ENCODE measurements at places on chromosomes 2 and 18. TPM values are rescaled to one million over a fixed set of nuclear protein-coding genes. Genes with fewer than 3 reads are reported as not detected.
A peak's percentile ranks its signal among the peaks of the same experiment; 100 is the strongest.

Gene OTOS
- not detected for total RNA-seq

Gene NT5C1B
- not detected for total RNA-seq

Gene PLEKHH2
- 4.5 TPM for total RNA-seq

Gene BUB1
- total RNA-seq = 52.8 TPM

Gene PKDCC
- 60.1 TPM for total RNA-seq

Gene KLF11
- total RNA-seq = 13.6 TPM

Gene IL1RL1
- total RNA-seq = not detected

Gene MEMO1
- total RNA-seq = 54.6 TPM

Gene ABCB11
- total RNA-seq = not detected

- DNase-seq = no peak
These were observed 39.4 kb downstream of the GORASP2 start for GRCh38 chr2:170968205-170969003.

DNA sequence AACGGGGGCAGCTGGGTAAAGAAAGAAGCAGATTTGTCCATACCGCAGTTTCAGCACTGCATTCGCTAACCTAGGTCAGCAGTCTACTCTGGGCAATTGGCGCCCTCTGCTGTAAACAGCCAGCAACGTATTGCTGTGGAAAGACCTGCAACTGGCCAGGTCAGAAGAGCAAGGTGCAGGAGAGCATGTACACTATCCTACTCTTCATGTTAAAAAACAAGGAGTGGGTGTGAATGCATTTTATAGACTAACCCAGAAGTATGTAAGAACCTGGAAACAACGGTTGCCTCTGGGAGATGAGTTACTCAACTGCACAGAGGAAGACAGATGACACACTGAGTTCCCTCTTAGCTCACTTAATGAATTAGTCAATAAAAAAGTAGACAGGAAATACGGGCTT lies 6.2 kb downstream of the MRPS5 start:
- DNase-seq = peak; percentile 55

DNA sequence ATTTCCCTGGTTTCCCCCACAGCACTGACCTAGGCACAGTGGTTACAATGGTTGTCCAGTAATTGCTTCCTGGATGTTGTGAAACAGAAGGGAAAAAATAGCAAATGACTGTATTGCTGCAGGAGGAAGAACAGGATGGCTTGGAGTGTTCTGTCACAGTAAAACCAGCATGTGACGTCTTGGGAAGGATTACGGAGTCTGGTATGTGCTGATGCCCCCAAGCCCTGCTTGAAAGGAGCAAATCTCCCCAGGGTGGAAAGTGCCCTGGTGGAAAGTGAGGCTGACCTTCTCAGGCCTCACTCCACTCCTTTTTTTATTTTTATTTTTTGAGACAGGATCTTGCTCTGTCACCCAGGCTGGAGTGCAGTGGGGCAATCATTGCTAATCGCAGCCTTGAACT lies 7.8 kb downstream of the RAB11FIP5 start:
- DNase-seq = no peak

DNA sequence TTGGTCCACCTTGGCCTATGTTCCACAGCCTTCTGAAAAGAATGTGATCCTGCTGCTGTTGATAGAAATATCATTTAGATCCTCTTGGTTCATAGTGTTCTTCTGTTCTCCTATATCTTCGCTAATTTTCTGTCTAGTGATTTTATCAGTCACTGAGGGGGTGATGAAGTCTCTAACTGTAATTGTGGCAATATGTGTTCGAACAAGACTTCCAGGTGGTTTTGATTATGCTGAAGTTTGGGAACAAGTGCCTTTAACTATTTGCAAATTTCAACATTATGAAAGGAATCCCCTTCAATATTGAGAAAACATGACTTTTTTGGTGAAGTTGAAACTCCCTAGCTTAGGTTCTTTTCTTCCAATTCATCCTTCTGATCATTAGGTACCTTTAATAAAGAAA lies 140.4 kb downstream of the MTX2 start:
- no peak for DNase-seq

DNA sequence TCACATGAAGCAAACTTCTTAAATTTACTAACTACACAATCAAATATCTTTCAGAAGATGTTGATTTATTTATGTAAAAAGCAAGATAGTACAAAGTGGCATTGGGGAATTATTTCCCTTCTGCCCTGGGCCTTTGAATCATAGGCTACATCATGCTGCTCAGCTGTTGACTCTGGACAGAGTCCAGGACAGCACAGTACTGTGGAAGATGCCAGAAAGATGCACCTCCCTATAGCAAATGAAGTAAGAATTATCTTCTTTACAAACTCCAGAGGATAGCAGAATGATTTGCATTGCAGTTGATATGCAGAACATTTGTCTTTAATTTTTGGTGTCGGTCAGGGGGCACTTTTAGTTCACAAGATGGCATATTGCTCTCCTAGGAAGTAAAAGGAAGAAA lies 1354.5 kb upstream of the ZEB2 start:
- DNase-seq = no peak

DNA sequence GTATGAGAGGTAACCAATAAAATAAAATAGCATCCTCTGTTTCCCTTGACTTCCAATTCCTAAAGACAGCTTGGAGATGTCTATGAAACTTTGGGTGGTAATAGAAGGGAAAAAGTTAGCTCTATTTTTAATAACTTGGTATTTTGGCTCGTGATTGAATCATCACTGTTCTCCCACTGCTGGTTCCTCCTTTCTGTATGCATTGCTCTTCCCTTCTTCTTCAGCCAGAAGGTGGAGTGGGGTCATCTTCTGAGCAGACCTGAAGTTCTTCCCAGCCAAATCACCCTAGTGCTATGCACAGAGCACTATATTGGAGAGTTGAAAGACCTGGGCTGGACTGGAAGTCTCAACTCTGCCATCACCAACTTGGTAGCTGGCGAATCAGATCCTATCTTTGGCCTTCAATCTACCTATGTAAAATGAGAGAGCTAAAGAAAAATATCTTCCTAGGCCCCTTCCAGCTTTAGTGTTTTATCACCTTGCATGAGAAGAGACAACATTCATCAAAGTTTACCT lies 54.1 kb downstream of the CPO start:
- DNase-seq = no peak

DNA sequence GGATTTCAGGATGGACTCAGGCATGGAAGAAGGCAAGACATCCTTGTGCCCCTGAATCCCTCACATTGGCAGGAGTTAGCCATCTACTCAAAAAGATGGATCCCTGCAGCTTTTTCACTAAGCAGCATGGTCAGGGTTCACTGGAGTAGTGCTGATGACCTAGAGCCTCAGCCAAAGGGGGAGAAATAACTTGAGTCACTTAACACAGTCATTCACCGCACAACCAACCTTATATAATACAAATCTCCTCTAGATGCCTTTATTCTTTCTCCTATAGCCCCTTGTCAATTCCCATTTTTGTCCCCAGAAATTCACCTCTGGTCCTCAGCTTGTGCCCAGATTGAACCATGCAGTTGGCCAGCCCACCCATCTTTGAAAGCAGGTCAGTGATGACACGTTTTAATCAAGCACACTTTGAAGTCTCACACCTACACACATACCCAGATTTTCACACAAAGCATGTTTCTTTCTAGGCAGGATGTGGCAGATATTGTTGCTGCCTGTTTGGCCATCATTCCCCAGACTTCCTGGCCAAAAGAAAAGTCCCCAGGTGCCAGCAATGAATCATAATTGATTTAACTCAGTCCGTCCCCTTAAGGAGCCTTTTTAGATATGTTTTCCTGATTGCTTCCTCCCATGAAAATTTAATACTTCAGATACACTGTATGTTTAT lies 84.2 kb downstream of the LBH start:
- DNase-seq = no peak
